ENCODE measurements at places on chromosomes 7 and 10. TPM values are rescaled to one million over a fixed set of nuclear protein-coding genes. Genes with fewer than 3 reads are reported as not detected.

DNA sequence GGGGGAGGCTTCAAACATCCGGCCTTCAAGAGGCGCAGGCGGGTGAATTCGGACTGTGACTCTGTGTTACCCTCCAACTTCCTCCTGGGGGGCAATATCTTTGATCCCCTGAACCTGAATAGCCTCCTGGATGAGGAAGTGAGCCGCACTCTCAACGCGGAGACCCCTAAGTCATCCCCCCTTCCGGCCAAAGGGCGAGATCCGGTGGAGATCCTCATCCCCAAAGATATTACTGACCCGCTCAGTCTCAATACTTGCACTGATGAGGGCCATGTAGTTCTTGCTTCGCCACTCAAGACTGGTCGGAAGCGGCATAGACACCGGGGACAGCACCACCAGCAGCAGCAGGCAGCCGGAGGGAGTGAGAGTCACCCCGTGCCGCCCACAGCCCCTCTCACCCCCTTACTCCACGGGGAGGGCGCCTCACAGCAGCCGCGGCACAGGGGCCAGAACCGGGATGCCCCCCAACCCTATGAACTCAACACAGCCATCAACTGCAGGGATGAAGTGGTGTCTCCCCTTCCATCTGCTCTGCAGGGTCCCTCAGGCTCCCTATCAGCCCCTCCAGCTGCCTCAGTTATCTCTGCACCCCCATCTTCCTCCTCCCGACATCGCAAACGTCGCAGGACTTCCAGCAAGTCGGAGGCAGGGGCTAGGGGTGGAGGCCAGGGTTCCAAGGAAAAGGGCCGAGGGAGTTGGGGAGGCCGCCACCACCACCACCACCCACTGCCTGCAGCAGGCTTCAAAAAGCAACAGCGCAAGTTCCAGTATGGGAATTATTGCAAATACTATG, 1.1 kb downstream of the MEPCE start:
- peak; percentile 18 for DNase-seq

DNA sequence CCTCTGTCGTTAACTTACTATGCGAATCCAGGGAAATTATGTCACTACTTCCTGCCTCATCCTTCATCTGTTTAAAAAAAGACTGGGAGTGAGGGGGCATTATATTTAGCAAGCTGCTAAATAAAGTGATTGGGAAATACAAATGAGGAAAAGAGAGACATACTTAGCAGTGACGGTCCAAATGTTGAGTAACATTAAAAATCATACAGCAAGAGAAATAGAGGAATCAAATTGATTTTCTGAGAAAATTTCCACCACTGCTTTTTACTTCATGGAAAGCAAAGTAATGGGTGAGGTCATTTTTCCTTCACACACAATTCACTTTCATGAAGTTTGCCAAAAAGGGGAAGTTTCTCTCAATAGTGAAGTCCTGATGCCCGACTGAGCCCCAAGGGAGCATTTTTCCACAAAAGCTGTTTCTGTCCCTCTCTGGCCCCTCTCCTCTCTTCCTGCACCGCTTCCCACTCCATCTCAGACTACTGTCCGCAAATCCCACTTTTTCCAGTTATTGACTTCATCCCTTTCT, 61.9 kb upstream of the ADO start:
- no peak for DNase-seq

Gene HOXA4
- total RNA-seq: not detected

GRCh38 chr10:101880232-101880573, 36.6 kb upstream of the KCNIP2 start:
- DNase-seq: no peak

DNA sequence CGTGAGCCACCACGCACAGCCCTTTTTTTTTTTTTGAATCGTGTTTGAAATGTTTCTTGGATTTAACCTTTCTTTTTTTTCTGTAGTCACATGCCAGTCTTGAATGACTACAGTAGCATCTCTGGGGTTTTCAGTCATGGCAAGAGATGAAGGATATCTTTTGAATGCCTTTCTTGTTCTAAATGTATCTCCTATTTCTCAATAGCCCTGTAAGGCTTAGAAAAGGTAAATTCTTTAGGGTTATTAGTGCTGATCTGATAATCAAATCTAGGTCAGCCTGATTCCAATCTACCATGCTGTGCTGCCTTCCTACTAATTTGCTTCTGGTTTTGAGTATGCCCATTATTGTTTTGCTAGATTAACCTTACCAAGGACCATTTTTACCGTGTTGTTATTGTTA, 70.2 kb downstream of the TAX1BP1 start:
- DNase-seq: no peak

DNA sequence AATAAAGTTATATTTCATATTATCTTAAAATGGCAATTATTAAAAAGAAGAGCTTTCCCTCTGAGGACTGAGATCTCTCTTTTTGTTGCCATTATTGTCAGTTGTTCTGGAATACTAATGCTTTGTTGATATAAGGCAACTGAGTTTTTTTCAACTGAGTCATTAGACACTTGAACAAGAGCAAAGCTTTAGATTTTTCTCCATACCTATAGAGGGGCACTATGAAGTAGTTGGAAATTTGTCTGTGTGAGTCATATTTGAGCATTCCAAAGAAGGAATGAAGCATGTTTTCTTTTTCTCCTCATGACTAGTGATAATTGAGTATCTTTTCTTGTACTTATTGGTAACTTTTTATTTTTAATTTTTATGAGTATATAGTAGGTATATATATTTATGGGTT, 24.5 kb downstream of the RPA3 start:
- DNase-seq: no peak

Gene RBP3
- not detected for total RNA-seq

- no peak for DNase-seq
Observed at GRCh38 chr7:48389977-48390376, 218.7 kb downstream of the ABCA13 start.

DNA sequence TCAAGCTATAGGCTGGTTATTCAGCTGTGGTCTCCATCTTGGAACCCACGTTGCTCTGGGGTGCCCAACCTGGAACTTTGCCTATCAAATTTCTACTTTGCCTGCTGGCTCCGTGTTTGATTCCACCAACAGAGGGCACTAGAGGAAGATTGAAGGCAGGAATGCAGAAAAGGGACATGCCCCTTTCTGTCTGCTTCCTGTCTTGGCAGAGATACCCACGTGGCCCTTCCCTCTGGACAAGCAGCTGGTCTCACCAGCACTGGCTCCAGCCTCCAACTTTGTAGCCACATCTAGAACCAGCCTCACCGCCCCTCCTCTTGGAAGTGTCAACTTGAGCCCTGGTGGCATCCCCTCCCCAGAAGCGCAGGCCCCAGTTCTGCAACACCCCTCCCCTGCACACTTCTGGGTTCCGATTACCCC, 52.1 kb upstream of the ZNF438 start:
- peak; percentile 53 for DNase-seq

DNA sequence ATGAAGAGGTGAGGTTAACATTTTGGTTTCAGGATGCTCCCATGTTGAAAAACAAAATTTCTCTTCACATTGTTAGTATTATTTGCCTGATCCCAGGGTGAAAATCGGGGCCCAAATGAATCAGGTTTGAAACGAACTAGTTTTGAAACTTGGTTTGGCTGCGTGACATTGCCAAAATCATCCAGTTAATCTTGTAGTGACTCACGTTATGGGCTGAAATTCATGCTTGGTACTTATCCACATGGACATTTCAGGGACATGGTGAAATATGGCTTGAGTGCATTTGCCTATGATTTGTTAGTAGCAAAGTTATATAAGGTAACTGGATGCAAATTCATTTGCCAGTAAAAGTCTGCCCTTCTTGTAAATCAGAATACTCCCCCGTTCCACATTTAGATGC, 97.3 kb downstream of the CFAP58 start:
- DNase-seq: no peak

- peak; percentile 65 for DNase-seq
Observed at GRCh38 chr10:15419279-15419874, 48.3 kb upstream of the FAM171A1 start.

Gene AASS
- total RNA-seq: 264 TPM

DNA sequence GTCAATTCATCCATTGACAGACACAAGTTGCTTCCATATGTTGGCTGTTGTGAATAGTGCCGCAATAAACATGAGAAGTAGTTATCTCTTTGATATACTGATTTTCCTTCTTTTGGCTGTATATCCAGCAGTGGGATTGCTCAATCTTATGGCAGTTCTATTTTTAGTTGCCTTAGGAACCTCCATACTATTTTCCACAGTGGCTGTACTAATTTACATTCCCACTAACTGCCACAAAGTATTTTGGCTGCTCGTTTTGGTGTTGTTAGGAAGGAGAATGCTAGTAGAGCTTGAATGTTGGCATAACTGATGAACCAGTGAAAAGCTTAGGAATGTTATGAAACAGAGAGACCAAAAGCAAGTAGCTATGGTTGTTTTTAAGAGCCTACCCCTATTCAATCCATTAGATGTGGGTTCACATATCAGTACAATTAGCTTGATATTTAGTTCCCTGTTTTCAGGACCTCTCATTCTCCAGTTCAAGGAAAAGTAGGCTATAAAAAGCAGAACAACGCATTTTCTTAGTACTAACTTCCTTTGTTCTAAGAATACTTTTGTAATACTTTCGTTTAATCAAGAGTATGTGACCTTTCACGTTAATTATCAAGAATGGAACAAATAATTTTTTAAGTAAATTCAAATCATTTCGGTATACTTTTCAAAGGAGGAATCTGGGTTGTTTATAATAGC, 100.3 kb downstream of the FAS start:
- DNase-seq: no peak

DNA sequence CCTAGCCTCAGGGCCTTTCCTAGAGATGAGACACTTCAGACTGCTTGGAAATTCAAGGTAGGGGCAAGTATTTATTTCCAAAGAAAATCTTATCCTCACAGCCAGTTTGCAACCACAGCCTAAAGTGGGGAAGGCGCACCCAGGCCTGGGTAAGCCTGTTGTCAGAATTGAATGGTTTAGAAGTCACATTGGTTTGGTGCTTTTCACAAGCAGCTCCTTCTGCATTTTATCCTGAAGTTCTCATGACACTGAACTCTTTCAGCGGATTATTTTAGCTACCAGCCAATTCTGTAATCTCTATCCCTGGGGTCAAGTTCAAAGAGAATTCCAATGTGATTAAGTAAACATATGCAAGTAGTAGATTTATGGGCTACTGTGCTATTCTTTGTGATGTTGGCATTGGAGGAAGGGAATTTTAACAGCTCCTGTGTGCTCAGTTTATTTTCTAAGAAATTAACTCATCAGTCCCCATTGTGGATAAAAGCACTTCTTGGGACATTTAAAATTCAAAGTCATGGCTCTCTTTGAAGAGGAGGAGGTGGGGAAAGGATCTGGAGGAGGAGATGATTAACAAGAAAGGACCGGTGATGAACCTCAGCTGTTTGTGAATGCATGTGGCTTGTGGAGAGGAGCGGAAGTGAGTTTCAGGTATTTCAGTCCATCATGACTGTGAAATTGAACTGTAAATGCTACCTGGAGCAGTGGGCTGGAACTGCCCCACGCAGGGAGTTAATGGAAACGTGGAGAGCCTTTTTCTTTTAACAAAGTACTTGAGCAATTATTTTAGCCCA, 90.2 kb upstream of the CACUL1 start:
- no peak for DNase-seq

DNA sequence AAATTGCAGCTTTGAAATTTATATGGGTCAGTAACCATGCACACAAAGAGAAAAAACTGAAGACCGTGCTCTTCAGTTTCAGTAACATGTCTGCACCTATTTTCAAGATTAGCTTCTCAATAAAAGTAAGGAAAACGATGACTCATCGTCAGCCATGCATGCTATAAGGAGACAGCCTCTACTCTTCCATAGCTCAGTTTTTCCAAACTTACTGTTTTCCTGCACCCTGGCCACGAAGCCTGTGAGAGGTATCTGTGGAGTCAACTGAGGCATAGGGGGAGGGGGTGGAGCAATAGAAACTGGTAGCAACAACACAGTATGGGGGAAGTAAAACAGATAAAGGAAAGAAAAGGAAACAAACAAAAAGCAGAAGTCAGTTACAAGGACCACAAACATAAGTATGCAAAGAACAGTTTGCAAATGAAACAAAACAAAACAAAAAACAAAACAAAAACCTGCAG, 58.0 kb downstream of the PDSS1 start:
- peak; percentile 7 for DNase-seq

DNA sequence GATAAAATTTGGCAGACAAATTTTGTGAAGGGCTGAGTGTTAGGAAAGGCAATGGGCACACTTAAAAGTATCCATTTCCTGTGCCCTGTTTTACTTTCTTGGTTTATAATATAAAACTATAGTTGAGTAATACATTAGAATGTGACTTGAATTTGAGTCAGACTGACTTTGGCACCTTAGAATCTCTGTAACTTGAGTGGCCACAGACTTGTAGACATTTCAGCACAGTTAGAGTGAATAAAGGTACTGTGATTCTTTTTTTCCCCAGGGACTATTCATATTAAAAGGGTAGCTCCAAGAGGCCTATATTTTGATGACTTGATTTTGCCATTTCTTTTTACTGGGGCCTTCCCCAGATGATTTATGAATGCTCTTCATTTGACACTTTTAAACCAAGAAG, 22.4 kb downstream of the GBF1 start:
- DNase-seq: no peak

All from neural progenitor cell (in vitro differentiated cells).